ENCODE measurements at places on chromosomes 1 and 21.

DNA sequence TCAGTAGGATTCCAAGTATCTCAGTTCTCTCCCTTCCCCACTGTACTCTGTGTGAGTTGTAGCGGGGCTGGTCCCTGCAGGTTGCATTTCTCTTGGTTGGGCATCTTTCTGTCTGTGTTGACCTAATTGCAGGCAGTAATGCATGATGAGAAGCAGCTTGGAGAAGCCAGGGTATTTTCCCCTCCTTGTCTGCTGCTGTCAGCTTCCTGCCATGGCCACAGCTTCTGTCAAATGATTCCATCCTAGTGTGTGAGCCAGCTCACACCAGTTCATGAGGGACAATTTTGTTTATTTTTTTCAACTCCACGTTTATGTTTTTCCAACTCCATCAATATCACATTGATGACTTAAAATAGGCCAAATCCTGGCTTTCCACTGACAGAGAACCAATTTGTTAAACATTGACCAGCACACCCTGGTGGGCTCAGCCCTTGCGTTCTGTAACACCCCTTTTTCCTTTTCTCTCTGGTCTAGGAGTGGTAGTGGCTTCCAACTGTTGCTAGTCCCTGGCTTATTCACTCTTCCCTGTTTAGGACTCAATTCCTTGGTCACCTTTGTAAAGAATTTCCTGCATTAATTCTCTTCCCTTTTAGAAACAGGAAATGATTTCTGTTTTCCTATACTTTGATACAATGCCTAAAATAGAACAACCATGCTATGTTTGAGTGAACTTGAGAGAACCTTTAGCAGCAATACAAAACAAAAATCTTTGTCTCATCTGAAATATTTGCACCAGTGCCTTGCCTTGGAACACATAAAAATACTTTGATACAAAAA lies 44.9 kb upstream of the APOBEC4 start:
- no peak for DNase-seq

- no peak for DNase-seq
Observed at GRCh38 chr1:176032040-176032645, 174.9 kb downstream of the COP1 start.

DNA sequence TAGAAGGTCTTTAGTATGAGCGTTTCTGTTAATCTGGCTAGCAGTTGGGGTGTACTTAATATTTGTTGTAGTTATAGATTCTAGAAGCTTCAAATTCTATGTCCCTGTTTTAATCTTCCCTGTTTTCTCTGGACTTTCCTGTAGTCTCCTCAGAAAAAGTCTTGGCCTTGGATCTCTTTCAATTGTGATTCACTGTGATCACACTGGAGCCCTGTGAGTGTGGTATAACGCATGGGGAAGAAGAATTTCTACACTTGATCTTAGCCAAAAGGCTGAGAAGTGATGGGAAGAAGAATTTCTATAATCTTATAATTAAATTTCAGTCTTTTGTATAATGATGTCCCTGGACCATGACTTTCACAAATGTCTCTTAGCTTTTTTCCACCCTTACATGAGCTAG lies 36.7 kb upstream of the COP1 start:
- no peak for DNase-seq

DNA sequence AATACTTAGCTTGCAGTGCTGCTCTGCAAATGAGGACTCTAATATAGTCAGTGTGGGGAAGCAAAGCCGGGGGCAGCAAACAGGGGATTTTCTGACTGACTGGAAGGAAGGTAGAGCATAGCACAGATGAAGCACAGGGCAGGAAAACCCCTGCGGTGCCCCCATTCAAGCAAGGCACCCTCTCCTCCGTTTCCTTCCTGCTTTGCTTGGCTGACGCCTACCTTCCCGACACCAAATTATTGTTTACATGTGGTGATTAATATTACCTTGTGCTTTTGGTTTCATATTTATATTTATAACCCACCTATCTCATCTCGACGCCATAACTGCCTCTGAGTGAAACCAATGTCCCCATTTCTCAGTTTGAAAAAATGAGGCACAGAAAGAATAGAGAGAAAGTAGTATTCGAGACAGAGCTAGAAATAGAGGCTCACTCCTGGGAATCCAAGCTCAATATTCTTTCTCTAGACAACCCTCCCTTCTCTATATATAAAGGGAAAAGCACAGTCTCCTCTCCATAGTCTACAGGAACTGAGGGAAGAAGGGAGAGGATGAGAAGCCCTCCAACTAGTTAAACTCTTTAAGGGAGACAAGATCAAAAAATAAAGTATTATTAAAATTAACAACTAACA lies 41.3 kb downstream of the PIK3C2B start:
- DNase-seq: no peak

DNA sequence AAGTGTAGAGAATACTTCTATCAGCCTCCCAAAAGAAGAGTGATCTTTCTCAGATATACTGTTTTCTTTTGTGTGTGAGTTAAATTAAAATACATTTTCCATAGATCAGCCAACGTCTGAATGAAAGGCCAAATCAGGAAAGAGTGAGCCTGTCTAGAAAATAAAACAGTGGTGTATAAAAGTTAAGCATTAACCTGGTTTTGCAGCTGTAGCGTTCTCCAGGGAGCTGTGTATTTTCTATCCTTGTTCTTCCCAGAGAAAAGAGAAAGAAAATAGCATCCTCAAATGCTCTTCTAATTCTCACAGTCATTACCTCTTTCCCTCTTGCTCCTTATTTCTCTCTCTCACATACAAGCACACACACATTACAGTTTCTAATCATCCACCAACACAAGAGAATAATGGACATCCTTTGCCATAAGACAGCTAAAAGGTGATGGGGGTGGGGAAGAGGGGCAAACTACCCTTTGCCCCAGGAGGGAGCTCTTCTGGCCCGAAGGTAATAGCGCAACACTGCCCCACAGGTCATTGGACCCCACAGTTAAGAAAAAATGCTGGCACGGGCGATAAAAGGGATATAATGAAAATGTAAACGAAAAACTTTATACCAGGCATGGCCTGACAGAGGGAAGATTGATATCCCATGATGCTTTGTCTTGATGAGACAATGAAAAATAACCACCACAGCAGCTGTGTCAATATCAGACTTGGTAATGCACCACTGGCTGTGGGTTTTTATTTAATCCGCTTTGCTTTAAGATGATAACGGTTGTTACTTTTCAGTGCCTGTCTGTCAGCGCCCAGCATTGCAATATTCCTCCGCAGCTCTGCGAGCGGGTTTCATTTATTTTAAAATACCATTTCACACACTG lies 150.3 kb downstream of the NUF2 start:
- no peak for DNase-seq

DNA sequence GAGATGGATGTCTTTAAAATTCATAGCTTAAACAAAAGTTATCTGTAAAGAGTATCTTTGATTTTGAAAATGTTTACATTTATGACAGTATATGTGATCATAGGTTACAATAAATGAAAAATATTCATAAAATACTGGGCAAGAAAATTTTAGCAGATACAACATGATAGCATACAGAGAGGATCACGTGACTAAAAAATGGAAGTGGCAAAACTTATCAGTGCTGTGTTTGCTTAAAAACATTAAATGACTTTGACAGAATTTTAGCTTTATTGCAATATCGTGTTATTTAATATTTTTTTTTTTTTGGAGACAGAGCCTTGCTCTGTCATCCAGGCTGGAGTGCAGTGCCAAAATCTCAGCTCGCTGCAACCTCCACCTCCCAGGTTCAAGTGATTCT lies 2294.1 kb downstream of the NCAM2 start:
- DNase-seq: no peak

DNA sequence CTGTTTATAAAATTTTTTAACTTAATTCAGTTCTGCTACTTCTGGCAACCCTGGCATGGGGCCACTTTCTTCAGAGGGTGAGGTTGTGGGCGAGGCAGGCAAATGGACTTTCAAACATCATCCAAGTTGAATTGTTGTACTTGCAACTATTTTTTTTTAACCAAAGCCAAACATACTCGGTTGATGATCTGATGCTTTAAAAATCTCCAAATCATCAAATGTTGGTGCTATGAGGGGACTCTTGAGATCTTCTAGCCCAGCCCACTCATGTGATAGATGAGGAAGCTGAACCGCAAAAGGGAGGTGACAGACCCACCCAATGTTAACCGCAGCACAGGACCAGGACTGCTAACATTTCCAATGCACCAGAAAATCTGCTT lies 6.7 kb downstream of the SLC1A7 start:
- DNase-seq: peak; percentile 49

GRCh38 chr1:12179111-12179519 lies 12.3 kb downstream of the TNFRSF1B start:
- DNase-seq: no peak

- no peak for DNase-seq
Observed at GRCh38 chr1:20551945-20552727, at the start of gene FAM43B. Gene FAM43B (plus strand): TSS chr1:20552573. CDS start chr1:20552974, 401 bp downstream.

- DNase-seq: no peak
Observed at GRCh38 chr1:167529829-167530474, 11.6 kb upstream of the CD247 start.

GRCh38 chr1:12548973-12549459 lies 69.0 kb downstream of the DHRS3 start:
- DNase-seq: no peak

DNA sequence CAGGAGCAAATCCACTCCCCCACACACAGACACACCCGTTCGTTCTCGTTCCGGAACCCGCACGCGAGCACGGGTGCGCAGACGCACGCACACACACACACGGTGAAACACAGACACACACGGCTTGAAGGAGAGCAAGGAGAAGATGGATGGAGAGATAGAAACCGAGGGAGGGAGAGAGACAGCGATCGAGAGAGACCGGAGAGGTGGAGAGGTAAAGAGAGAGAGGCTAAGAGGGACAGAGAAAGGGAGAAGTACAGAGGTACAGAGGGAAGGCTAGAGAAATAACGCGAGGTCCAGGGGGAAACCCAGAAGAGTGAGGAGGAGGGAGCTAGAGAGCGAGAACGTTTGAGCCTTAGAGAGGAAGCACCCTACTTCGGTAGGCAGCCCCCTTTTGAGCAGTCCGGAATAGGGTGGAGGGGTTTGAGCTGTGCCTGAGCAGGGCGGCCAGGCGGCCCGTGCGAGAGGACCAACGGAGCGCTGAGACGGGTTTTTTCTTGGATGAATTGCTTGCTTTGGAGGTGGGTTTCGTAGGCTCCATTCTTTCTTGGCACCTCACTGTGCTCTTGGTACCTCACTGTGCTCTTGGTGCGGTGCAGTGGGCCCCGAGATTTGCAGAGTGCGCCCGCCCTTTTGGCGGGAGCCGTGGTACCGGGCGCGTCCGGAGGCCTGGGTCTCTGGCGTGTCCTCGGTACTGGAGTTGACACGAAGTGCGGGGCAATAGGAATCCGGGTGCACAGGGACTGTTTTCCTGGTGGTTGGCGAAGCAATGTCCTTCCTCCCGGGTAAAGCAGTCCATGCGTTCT lies 88.4 kb upstream of the RHOU start:
- DNase-seq: peak; percentile 38

DNA sequence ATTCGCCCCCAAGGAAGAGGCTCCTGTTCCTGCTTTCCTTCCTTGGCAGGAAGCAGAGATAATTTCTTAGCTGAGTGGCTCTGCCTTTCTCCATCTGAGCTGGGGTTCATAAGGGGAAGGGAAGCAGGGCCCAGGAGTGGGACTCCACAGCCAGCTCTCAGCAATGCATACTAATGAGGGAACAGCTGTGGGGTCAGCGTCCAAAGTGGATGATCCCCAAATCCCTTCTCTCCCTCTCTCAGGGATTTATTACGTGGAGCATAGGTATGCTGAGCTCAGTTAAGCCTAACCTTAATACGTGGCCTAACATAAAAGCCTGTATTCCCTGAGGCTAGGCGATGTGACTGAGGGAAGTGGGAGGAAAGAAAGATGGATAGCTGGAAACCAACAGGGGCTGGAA lies 87.3 kb upstream of the CTTNBP2NL start:
- no peak for DNase-seq

GRCh38 chr1:209486861-209487593 lies 96.5 kb upstream of the CAMK1G start:
- no peak for DNase-seq

DNA sequence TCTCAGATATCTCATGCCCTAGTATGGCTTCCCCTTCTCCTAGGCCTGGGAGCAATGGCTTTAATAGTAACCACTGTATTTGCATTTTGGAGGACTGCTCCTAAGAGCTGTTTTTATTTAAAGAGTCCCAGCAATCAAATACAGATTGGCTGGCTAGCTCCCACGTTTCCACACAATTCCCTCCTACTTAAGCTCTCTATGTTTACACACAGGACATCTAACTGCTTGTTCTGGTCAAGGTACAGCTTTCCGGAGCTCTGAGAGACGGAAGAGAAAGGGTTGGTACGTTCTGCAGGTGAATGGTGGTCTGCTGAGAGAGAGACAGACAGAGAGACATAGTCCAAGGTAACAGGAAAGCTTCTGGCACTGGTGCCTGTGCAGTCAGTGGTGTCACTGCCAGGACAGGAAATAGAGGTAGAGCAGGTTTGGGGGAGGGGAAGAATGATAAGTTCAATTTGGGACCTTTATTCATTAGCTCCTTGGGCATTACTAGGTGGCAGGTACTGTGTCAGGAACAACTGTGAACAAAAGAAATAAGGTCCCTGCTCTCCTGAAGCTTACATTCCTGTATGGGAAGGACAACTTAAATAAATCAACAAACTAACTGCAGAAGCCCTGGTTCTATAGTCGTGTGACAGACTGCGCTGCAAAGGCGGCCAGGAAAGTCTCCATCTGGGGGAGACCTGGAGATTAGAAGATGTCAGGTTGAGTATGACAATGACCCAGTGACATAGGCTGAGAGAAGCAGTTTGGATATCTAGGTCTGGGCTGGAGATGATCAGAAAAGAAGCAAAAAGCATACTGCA lies 1.2 kb upstream of the SLC25A33 start:
- DNase-seq: no peak

DNA sequence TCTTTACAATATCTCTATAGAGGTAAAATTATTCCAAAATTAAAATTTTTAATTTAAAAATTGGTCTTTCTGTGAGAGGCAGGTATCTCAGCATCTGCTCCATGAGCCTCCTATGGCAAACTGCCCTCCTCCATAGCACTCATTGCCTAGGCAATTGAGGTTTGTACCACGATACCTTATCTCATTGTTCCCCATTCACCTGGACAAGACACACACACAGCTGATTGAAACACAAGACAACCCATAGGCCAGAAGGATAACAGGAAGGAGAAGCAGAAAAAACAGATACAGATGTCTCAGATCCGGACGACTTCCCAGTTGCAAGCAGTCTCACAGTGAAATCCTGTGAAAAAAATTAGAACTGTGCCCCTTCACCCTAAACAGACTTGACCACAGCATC lies 24.3 kb downstream of the RHBDL2 start:
- no peak for DNase-seq

DNA sequence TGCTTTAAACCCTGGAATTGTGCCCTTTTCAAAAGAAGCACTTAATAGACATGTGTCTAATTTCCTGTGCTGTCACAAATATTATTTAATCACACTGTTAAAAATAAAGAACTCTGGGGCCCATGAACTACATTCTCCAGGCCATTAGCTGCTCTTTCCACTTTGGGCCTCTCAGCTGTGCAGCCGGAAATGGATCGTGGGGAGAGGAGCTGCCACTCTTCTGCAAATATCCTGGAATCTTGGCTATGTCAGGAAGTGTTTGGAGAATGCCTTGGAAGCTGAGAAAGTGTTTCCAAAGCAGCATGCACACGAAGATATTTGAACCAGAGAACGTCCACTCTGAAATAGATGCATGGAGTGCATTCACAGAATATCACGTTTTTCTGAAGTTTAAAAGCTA lies 27.5 kb upstream of the VPS26C start:
- no peak for DNase-seq

- no peak for DNase-seq
Observed at GRCh38 chr1:45658171-45658570, 28.2 kb downstream of the GPBP1L1 start.

GRCh38 chr1:230069796-230070195 lies 2.8 kb downstream of the GALNT2 start:
- DNase-seq: no peak

GRCh38 chr21:42321845-42322244 lies 6.6 kb upstream of the TFF3 start:
- no peak for DNase-seq

- DNase-seq: no peak
Observed at GRCh38 chr1:70383483-70383882, 27.6 kb upstream of the CTH start.

Measured in LoVo (cell line).